ENCODE measurements at places on chromosomes 2 and 18.

GRCh38 chr2:153077311-153077710, 358.9 kb downstream of the ARL6IP6 start:
- DNase-seq = no peak

DNA sequence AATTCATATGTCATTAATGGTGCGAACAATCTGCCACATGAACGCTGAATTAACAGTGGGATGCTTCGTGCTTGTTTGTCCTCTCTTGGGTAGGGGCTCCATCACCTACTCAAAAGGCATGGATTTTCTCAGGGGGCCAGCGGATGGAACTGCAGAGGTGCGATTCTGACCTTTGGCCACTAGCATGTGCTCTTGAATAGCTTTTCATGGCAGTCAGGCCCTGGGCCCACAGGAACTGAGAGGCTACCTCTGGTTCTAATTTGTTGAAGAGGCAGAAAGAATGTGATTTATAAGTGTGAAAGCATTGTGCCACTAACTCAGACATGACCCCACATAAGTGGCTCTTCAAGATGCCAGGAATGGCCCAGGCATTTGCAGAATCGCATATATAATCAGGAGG, 283.2 kb downstream of the INSIG2 start:
- DNase-seq = no peak

- DNase-seq = no peak
Measured at GRCh38 chr2:84653302-84653701, 137.0 kb downstream of the DNAH6 start.

DNA sequence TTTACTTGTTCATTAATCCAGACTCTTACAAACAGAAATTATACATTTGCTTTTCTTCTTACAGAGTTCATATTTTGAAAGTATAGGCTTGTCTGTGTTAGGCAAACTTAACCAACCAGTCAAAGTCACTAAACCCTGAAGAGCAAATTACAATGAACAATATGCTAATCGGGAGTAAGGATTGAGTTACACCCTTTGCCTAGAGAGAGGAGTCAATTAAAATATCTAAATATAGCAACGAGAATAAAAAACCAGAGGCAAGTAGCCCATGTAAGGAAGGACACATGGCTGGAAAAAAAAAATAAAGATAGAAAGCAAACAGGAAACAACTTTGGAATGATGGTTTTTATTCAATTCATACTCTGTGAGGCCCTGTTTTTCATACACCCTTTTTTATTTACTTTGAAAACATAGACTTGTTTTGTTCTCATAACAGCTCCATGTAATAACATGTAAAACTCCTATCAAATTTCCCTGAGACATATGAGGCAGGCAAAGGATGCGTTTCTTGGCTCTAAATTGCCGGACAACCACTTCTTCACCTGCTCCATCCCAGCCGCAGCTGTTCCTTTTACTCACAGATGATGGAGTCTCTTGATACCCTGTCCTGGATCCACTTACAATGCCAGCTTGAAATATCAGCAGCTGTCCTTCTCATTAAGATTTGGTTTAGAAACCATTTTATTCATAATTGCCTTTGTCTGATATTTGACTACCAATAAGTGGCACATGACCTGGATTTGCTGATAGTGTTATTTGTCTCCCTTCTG, 767.7 kb upstream of the GCFC2 start:
- DNase-seq = no peak

- DNase-seq = no peak
Measured at GRCh38 chr2:217813828-217814227, 189.0 kb downstream of the TNS1 start.

GRCh38 chr2:127790694-127791529, 20.1 kb downstream of the WDR33 start:
- no peak for DNase-seq

DNA sequence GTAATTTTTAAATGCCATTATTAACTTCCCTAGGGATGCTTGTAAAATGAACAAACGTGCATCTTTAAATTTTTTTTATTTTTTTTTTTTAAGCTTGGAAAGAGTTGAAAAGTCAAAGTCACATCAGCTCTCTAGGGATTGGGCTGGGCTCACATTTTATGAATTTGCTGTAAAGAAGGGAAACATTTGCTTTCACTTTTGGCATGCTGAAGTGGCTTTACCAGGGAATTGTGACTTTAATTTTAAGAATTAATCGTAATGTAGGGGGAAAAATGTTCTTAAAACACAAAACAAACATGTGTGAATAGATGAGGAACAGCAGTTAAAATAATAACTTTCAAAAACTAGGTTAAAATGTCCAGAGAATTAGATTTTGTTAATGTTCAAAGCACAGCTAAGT, 123.0 kb downstream of the AGAP1 start:
- DNase-seq = no peak

DNA sequence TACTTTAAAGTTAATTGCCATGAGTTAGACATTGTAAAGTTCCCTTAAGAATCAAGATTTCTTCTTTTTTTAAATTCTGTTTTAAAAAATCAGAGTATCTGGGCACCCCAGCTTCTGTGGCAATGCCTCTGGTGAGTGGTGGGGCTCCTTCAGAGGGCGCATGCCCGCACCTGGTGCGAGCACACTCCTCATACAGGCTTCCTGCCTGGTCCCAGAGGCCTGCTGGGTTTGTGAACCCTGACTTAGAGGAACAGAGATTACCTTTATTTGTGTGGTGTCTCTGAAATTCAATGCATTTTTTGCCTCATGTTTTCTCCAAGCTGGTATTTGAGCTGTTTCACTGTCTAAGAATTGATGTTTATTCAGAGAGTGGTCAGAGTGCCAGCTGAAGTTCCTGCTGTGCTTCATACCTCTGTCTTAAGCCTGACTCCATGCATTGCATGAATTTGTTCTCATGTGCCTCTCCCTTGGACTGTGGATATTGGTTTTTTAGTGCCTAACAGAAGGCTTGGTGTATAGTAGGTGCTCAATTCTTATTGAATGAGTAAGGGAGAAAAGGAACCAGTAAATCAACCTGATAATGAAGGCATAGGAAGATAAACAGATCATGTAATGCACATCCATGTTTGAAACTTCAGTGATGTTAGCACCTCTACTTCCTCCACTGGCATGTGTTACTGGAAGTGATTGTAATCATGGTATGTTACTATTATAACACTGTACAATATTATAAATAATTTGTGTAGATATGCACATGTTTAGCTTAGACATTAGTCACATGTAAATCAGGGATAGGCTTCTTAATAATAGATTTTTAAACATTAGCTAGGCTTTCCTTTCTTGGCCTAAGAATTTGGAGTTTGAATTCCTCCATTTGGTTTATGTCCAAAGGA, 29.0 kb downstream of the PHLPP1 start:
- DNase-seq = no peak

GRCh38 chr2:207674826-207675225, 36.6 kb upstream of the CCNYL1 start:
- DNase-seq = no peak

DNA sequence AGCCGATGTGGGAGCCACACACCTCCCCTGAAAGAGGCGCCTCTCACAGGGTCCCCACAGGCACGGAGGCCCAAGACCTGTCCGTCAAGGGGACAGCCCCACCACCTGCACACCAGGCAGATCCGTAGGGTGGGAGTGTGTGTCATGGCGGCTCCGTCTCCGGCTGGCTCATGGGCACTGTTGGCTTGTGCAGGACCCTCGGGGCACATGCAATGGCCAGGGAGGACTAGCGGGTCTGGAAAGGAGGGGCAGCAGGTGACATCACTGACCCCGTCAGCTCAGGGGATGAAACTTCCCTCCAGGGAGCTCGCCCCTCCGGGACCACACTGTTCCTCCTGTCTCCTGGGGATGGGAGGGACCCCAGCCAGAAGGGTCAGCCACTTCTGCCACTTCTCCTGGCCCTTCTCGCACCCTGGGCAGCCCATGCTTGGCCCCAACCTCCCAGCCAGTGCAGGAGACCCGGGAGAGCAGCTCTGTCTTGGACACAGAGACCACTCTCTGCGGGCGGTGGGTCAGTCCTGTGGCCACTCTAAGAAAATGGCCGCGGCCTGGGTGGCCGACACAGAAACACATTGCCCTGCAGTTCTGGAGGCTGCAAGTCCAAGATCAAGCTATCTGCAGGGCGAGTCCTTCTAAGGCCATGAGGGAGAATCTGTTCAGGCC, 75.1 kb upstream of the TWIST2 start:
- no peak for DNase-seq

DNA sequence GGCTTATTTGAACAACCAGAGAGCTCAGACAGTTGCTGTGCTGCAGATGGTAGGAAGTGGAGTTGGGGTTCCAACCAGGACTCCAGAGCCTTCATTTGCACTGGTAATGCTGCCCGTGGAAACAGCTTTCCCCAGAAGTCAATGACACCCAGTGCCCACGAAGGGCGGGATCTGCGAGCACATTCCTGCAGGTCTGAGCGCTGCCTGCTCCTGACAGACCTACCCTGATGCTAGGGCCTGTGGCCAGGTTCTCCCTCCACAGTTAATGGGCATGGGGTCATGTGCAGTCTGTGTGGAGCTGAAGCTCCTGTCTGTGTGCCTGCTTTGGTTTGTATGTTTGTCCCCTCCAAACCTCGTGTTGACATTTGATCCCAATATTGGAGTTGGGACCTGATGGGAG, 299.0 kb upstream of the HS6ST1 start:
- no peak for DNase-seq

DNA sequence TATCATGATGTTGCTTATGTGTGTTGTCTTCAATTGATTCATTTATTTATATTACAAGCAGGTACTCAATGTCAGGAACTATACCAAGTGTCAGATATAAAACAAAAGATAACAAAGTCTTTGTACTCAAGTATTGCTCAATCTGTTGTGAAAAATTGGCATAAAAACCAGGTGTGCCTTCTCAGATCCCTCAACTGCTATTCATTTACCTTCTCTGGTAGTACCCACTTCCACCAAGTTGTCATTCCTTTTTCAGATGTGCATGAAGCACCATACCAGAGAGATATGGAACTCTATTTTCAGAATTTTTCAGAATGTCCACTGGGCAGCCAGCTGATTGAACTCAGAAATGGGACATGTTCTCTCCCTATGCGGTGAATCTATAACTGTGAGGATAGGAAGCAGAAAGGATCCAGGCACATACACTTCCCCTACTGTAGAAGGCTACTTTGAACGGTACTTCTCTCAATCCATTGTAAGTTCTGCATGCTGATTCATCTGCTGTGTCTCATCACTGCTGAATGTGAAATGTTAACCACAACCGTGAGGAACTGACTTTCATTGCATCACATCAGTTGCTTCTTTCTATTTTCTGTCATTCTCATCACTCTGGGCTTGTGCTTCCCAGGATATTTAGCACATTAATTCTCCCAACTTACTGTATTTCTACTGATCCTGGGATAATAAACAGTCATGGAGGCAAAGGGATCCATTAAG, 1621.3 kb downstream of the SUCLG1 start:
- no peak for DNase-seq
